ENCODE measurements at places on chromosomes 12 and 14.

GRCh38 chr12:28023156-28023887 lies 50.8 kb upstream of the PTHLH start:
- peak; percentile 72 for DNase-seq

DNA sequence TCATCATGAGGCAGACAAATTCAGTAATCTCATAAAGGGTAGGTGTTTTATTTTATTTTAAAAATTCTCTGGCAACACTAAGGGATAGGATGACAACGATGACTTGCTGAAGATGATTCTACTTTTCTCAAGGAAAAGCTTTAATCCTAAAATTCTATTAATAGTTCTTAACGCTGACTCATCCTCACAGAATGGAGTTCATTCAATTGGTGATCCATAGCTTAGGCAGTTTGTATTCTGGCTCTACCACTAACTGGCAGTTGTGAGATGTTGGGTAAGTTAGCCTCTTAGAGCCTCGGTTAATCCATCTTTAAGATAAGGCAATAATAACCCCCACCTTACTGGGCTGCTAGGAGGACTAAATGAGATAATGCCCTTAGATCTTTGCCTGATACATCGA lies 116.3 kb downstream of the RTN1 start:
- no peak for DNase-seq

GRCh38 chr12:92784797-92785562 lies 82.2 kb downstream of the PLEKHG7 start:
- DNase-seq, result peak; percentile 77

DNA sequence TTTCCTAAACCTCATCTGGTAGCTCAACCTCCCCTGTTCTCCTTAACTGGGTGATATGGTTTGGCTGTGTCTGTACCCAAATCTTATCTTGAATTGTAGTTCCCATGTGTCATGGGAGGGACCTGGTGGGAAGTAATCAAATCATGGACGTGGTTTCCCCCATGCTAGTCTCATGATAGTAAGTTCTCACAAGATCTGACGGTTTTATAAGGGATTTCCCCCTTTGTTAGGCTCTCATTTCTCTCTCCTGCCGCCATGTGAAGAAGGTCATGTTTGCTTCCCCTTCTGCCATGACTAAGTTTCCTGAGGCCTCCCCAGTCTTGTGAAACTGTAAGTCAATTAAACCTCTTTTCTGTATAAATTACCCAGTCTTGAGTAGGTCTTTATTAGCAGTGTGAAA lies 19.5 kb downstream of the COX16 start:
- no peak for DNase-seq

GRCh38 chr14:101992708-101993107 lies 28.3 kb downstream of the DYNC1H1 start:
- no peak for DNase-seq

GRCh38 chr12:95118138-95118787 lies 44.8 kb upstream of the NR2C1 start:
- DNase-seq, result peak; percentile 63

DNA sequence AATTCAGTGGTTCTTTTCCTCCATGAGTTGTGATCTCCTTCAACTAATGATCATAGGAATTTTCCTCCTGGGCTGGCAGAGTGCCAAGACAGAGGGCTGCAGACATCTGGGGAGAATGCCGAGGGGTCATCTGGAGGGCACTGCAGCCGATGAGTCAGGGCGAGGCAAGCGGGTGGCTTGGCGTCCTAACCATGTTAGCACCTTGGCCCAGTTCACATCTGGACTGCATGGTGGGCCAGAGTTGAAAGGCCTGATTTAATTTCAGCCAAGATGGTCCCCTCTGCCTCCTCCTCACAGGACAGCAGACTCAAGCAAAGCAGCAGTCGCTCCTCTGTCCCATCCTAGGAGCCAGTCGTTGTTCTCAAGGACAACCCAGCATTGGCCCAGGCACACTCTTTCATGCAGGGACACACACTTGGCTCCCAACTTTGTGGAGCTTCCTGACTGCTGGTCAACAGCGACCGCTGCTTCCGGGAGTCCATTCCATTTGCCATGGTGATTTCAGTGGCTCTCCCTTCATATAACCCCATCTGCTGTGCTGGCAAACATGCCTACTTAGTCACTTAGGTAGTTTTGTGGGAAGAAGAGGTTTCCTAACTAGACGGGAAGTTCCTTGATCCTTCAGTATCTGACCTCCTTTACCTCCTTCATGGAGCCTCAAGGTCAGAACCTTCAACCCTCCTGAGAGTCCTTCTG lies 161.8 kb downstream of the TTC8 start:
- peak; percentile 58 for DNase-seq

DNA sequence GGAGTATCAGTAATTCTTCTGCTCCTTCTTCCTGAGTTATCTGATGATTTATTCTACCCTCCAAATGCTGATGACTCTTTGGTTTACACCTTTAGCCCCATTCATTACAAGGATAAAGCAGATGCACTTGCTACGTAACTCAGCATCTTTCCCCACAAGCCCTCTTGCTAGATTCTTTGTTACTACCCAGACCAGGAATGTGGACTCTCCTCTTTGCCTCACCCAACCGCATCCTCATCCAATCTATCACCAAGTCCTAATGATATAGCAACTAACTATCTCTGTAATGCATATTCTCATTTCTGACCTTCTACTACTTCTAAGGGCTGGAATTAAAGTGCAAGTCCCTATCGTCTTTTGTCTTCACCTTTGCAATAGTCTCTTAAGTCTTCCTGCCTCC lies 9.2 kb downstream of the KRT1 start:
- DNase-seq, result no peak

DNA sequence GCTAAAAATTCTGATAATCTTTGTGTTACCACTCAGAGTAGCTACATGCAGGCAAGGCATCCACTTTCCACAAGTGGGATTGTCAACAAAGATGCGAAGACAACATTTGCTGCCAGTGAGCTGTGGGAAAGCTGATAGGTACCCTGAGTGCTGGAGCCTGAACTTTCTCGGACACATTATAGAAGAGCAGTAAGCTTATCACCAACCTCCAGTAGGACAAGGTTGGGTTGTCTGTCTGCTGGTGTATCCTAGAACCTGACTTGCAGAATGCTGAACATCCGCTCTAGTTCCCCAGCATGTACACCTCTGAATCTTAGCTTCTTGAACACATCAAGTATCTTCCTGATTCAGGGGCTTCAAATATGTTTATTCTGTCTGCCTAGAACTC lies 103.8 kb upstream of the PPM1H start:
- no peak for DNase-seq

GRCh38 chr12:21683115-21683514 lies 25.5 kb upstream of the LDHB start:
- DNase-seq, result no peak

DNA sequence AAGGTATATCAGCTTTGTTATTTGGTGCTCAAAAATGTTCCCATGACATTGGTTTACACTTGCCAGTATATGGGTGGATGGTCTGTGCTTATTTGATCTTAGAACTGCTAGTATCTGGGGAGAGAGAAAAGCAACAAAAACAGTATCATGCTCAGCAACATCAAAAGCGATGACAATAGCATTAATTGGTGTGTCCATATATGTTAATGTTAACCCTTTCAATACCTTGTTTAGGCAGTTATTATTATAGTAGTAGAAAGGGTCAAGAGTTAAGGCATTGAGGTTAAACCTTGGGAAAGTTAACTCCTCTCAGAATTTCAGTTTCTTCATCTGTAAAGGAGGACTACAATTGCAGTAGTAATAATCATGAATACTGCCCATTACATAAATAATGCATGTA lies 37.4 kb upstream of the SLC38A2 start:
- DNase-seq, result no peak

DNA sequence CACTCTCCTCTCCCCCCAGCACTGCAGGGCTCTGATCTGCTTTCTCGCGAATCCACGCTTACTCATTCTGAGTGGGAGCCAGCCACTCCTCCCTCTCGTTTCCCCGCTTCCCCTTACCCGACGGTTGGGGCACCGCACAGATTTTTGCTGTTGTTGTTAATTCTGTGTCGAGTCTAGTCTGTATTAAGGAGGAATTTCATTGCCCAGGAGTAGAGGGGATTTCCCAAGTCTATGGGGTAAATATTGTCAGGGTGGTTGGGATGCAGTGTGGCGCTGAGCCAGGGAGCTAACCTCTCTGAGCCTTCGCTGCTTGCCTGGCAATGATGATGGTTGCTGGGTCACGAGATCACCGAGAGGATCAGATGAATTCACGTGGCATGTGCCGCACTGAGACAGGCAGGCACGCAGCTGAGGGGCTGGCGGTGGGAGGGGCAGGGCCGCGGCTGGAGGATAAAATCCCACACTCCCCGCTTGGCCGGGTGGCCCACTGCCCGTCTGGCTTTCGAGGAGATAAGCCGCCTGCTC lies 18.5 kb downstream of the NCOR2 start:
- no peak for DNase-seq

DNA sequence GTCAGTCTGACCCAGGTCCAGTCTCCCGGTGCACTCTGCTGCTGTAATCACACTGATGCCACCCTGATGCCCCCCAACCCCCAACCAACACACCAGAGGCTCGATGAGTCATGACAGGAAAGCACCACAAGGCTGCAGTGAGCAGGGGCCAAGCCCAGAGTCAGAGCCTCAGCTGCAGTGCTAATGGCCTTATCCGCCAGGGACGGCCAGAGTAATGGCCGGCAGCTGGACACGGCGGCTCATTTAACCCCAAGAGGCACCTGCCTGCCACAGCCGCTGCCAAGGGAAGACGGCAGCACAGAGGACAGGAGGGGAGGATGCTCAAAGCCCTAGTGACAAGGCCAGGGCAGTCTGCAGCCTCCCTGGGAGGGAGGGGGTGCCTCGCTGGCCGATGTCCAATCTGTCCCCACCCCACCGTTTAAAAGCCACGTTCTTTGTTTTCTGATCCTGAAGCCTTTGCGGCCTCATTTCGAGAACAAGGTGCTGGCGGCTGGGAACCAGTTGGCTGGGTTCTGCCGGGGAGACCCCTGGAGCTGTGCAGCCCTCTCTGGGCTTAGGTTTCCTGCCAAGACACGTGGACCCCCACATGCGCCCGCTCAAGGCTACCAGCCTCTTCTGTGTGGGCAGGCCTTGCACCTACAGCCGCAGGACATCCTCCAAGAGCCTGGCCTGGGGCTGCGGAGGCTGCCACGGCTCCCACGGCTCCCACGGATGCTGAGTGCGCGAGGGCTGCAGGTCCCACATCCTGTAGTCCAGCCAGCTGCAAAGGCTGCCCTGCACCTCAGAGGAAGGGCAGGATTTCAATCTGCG lies 13.1 kb downstream of the CCDC85C start:
- DNase-seq, result no peak

GRCh38 chr14:39558525-39558924 lies 126.3 kb upstream of the FBXO33 start:
- DNase-seq, result no peak

DNA sequence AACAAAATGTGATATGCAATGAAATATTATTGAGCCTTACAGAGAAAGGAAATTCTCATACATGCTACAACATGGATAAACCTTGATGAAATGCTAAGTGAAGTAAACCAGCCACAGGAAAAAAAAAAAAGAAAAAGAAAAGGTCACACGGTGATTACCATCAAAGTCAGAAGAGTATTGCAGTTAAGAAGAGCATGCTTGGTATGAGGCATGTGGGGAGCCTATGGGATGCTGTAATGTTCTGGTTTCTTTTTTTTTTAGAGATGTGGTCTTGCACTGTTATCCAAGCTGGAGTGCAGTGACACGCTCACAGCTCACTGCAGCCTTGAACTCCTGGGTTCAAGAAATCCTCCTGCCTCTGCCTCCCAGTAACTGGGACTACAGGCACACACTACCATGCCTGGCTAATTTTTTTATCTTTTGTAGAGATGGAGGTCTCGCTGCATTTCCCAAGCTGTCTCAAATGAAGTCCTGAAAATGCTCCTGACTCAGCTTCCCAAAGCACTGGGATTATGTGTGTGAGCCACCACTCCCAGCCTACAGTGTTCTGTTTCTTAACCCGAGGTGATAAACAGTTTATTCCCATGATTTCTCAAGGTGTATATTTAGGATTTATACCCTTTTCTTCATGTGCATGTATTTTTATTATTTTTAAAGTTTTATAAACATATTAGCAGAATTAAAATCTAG lies 96.2 kb downstream of the SEC23A start:
- no peak for DNase-seq

DNA sequence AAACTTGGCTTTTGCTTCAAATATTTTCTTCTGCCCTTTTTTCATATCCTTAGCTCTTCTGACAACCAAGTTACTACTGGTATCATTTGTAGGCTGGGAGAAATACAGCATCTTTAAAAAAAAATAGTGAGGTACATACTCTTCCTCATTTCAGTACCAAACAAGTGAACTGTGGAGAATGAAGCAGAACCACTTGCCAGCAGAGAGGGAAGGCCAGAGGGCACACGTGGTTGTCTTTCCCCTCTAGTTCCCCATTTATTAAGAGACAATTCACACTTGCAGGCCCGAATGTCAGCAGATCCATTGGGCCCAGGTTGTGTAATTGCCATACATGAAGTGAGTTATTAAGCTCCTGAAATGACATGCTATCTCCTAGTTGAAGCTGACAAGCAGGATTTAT lies 3.2 kb downstream of the SUSD6 start:
- no peak for DNase-seq

- peak; percentile 24 for DNase-seq
Measured at GRCh38 chr12:109844983-109845823, 12.0 kb upstream of the TRPV4 start.

- DNase-seq, result no peak
Measured at GRCh38 chr12:805022-805632, 52.7 kb downstream of the WNK1 start.

DNA sequence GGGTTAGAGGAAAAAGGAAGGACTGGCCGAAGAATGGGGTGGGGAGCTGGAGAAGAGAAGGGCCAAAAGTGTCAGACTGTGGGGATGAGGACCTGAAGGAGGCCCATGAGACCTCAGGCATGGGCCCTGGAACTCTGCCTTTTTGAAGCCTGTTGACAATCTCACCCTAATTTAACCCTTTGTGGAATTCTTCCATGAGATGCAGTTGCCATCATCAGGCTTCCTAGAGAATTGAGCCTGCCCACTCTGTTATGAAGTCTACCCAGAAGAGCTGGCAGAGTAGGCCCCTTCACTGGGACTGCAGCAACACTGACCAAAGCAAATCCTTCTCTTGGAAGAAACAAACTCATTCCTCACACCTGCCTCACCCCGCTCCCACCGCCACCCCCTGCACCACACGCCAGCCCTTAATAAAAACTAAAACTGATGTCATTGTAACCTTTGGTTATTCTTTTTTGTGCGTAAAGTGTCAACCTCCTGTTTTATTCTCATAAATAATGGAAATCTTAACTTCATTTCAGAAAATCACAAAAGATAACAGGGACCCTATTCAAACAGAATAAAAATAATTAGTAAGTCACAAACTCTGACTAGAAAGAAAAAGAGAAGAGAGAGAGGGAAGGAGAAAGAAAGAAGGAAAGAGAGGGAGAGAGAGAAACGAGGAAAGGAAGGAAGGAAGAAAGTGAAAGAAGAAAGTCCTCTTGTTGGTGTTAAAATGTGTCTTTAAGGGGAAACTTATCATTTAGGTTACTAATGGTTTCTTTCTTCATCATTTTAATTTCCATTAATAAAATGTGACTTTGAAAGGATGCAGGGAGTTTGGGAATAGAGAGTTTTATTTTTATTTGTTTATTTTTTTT lies 61.3 kb downstream of the CRADD start:
- no peak for DNase-seq

GRCh38 chr12:104410326-104410725 lies 46.4 kb upstream of the CHST11 start:
- DNase-seq, result no peak
